ENCODE measurements at places on chromosomes 5 and 9. TPM values are rescaled to one million over a fixed set of nuclear protein-coding genes. Genes with fewer than 3 reads are reported as not detected.

- no peak for DNase-seq
Measured at GRCh38 chr9:134863306-134863902, 17.2 kb upstream of the FCN2 start.

FOXE1 gene
- 0.09 TPM for total RNA-seq

GRCh38 chr5:10746711-10747110 is 14.3 kb downstream of the DAP start:
- DNase-seq = no peak

KCNV2 gene
- not detected for total RNA-seq

Measured in neural crest cell (in vitro differentiated cells).